ENCODE measurements at places on chromosomes 5 and 9.

- DNase-seq, result no peak
Observed at GRCh38 chr9:130328349-130328801, 62.8 kb downstream of the HMCN2 start.

- DNase-seq, result no peak
Observed at GRCh38 chr5:36066540-36067210, at the start of gene UGT3A2. TSS of gene UGT3A2 (minus strand) at chr5:36066882. CDS start at chr5:36066789, 93 bp downstream.

DNA sequence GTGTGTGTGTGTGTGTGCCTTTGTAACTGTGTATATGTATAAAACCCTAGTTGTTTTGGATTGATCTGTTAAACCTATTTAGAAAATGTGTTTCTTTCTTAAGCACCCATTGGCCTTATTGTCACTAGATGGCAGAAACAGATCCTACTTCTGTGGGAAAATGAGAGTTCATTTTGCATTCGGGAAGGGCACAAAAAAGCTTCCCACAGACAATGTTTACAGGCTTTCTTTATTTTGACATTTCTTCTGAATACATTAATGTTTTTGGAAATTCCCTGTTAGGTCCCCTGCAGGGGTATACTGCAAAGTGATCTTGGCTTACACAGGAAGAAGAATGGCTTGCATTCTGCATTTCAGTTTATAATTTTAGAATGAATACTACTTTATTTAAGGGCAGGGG lies 481.8 kb upstream of the ARRDC3 start:
- no peak for DNase-seq

DNA sequence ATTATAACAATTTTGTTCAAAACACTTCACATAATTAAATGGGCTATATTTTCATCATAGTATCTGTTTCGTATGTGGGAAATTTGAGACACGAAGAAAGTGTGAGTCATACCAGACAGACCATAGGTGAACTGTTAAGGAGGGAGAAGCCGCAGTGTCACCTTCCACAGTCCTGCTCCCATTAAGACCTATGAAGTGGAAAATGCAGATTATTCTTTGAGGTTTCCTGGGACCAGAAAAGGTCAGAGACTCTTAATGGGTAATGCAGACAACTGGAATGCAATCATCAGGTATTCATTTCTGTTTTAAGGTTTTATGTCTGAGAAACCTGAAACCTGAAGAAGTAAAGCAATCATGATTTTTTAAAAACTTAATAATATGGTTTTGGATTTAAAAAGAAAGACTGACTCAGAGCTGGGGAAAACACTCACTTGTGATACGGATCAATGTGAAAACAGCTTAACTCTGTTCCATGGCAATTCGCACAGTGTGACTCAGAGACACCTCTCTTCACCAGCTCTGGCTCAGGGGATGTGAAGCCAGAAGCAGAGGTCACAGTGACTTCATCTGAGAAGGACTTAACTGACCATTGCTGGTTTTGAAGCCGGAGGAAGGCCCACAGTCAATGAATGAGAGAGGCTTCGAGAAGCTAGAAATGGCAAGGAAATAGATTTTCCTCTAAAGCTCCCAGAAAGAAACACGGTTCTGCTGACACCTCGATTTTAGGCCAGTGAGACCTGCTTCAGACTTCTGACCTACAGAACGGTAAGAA lies 17.2 kb upstream of the GCNT1 start:
- no peak for DNase-seq

DNA sequence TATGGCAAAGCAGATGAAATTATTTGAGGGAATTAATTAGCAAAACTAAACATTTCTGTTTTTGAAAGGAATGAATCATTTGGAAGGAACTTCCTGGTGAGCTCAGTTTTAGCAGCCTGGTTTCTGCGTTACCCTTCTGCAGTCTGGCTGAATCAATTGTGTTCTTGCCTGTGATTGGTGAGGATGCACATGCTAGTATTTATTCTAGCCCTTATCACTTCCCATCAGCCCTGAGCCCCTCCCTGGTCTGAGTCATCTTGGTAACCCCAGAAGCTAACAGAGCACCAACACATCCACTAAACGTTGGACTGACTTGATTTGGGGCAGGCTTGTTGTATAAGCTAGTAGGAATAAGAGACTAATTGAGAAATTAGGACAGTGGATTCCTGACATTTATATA lies 6.6 kb downstream of the TJP2 start:
- no peak for DNase-seq

DNA sequence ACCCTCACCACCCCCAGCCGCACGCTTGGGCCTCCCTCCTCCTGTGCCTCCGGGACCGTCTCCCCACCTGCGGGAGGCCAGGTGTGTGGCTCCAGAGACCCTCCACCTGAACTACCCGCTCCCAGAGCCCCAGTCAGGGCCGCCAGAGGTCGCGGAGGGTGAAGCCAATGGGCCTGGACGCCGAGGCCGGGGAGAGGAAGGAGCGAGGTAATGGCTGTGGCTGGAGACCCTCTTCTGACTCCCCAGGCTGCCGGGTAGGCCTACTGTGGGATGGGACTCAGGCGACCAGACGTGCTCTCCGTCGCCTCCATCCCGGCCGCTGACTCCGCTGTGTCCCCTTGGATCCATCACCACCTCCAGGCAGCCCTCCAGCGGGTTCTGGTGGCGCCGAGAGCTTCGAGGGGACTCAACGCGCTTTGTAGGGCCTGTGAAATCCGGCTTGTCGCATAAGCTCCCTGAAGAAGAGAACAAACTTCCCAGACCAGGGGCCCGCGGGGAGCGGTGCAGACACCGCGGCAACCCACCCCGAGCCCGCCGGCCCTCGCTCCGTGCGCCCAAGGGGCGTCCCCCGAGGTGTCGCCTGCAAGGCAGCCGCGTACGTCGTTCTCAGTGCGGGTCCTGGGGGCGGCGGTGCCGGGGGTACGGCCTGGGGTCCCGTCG lies 12.6 kb downstream of the IRX2 start:
- no peak for DNase-seq

DNA sequence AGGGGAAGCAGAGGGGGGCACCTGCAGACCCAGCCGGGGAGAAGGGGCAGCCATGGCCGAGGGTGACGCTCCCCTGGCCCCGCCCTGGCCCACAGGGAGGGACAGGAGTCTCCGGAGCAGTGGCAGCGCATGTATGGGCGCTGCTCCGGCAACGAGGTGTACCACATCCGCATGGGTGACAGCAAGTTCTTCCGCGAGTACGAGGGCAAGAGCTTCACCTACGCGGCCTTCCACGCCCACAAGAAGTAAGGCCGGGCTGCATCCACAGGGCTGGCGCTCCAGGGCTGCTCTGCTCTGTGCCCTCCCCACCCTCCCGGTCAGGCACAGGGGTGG lies 68.2 kb downstream of the KCNT1 start:
- no peak for DNase-seq

DNA sequence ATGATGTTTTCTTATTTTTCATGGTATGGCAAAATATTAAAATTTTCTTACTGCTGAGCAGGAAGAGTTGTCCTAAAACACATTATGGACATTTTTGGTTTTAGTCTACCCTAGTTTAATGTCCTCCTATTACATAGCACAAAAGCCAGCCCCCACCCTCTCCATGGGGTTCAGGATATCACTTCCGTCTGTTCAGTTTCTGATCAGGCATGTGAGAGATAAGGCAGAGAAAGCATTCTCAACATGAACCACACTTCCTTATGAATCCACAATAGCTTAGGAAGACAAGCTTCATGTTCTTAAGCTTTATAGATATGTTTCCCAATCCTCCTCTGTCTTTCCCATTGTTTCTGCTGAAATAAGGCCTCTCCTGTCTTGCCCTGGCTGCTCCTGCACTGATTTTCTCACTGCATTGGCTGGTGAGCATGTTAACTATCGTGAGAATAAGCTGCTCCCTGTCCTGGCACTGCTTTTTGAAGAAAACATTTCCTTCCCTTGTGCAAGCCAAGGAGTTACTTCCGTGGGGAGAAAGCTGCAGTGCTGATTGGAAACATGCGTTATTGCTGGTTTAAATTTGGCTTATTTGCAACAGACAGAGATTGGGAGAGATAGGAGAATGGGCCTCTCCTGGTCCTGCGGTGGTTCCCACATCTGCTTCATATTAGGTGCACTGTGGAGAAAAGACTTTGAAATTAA lies 260.3 kb upstream of the RPS23 start:
- DNase-seq, result no peak

Measured in activated CD8-positive, alpha-beta memory T cell treated with anti-CD3 and anti-CD28 coated beads for 1 hour (primary cell).